ENCODE measurements at places on chromosomes 5 and 9. TPM values are rescaled to one million over a fixed set of nuclear protein-coding genes. Genes with fewer than 3 reads are reported as not detected.

- no peak for DNase-seq
Measured at GRCh38 chr5:113813466-113813865, 300.0 kb downstream of the YTHDC2 start.

GRCh38 chr5:55410845-55411244 lies 103.1 kb downstream of the MTREX start:
- no peak for DNase-seq

GRCh38 chr9:121220996-121221663 lies 19.5 kb upstream of the RAB14 start:
- no peak for DNase-seq

- no peak for DNase-seq
Measured at GRCh38 chr5:115179030-115179393, 9.3 kb upstream of the TRIM36 start.

DNA sequence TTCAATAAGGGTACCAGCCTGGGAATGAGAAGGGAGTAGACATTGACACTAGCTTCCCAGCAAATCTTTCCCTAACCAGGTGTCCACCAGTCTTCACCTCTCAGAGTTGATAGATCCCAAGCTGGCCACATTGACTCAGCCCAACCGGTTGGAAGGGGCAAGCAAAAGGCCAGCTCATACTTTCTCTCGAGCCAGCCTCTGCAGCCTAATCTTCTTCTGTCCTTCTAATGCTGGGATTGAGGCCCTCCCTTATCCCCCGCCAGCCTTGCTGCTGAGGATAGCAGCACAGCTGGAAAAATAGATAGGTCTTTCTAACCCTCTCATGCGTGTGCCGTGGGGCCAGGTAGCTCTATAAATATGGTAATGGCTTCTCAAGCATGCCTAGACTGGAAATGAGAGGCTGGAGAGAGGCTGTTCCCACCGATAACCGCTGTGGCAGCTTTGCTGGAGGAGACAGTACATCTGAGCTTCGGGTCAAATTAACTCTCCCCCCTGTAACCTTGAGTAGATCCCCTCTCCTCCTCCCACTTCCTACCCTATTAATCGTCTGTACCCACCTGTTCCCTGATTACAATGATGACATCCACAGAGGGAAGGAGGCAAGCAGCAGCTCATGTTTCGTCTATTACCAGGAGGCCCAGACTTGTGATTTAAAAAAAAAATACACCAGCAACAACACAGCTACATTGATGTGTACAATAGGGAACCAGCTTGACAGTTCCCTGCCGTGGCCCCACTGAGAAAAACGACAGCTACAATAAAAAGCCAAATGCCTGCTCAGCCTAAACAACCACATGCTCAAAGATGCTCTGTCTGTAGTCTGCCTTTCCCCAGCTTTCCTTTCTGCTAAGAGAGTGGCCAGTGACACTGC lies 219.9 kb upstream of the BRINP1 start:
- no peak for DNase-seq

DNA sequence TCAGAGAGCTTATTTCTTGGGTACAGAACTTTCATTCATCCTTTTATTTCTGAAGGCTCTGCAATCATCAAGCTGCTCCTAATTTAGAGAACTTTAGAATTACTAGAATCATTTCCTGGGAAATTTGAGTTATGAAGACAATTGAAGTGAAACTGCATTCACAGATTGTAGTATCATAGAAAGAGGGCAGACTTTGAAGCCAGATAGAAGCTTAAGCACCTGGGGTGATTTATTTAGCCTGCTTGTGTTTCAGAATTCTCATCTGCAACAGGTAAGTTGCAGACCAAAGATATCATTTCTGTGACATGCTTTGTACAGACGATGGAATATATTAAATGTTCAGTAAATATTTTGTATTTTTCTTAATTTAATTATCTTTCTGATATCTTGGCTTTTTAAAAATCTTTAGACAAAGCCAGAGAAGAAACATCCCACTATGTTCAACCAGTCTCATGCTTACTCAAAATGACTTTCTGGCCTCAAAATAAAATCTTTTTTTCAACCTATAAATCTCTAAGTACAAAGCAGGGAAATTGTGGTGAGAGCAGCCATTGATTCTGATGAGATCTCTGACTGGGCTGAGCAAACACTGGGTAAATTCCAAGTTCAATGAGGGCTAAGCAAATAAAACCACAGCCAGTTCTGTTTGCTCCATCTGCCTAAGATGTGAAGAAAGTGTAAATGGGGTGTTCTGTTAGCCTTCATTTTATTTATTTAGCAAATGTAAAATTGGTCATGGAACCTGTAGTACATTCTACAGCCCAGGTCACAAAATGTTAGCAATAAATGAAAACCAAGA lies 264.7 kb upstream of the CCNG1 start:
- DNase-seq: no peak

DNA sequence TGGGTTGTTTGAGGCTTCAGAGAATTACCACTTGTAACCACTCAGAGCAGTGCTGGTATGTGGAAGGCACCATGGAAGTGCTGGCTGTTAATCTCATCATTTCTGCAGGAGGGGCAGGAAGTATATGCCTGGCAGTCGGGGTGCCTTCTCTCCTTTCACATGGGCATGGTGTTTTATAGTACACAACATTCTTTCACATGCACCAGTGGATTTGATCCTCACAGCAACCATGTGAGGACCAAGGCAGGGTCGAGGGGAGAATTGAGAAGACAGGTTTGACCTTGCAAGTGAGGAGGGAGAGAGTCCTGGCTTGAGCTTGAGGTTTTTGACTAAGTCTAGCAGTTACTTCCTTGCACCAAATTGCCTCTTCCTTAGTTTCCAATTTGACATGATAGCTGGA lies 38.0 kb upstream of the TRPC7 start:
- DNase-seq: no peak

GRCh38 chr5:97547999-97548738 lies 365.1 kb upstream of the RIOK2 start:
- no peak for DNase-seq

GRCh38 chr5:140292212-140293036 lies 10.5 kb downstream of the PFDN1 start:
- no peak for DNase-seq

- DNase-seq: no peak
Measured at GRCh38 chr5:142797420-142797819, 27.2 kb downstream of the ARHGAP26 start.

MLANA gene
- polyA plus RNA-seq: 0.68 TPM

LRRC19 gene
- 0.81 TPM for polyA plus RNA-seq

CORO2A gene
- polyA plus RNA-seq: 8.8 TPM

INVS gene
- polyA plus RNA-seq: 29.7 TPM

VLDLR gene
- polyA plus RNA-seq: 33.3 TPM

ACTBL2 gene
- not detected for polyA plus RNA-seq

GFI1B gene
- 0.70 TPM for polyA plus RNA-seq

Measured in right lung (tissue), 10 donors.